CD8-positive, alpha-beta memory T cell (primary cell): ENCODE measurements at places on chromosomes 2 and 18.
A peak's percentile ranks its signal among the peaks of the same experiment; 100 is the strongest.

GRCh38 chr2:126644630-126645191, 11.2 kb upstream of the GYPC start:
- no peak for DNase-seq

DNA sequence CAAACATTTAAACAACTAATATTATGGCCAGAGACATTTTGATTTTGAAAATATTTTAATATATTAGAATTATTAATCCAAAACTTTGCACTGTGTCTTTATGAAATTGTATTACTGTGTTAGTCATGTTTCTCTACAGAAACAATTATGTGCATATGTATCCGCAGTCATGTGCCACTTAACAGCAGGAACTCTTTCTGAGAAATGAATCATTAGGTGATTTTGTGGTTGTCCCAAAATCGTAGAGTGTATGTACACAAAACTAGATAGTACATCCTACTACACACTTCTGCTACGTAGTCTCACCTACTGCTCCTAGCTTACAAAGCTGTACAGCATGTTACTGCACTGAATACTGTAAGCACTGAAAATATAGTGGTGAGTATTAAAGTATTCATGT, 479.2 kb upstream of the DSEL start:
- DNase-seq: no peak

- no peak for DNase-seq
Measured at GRCh38 chr2:3547915-3548314, 10.2 kb downstream of the RNASEH1 start.

DNA sequence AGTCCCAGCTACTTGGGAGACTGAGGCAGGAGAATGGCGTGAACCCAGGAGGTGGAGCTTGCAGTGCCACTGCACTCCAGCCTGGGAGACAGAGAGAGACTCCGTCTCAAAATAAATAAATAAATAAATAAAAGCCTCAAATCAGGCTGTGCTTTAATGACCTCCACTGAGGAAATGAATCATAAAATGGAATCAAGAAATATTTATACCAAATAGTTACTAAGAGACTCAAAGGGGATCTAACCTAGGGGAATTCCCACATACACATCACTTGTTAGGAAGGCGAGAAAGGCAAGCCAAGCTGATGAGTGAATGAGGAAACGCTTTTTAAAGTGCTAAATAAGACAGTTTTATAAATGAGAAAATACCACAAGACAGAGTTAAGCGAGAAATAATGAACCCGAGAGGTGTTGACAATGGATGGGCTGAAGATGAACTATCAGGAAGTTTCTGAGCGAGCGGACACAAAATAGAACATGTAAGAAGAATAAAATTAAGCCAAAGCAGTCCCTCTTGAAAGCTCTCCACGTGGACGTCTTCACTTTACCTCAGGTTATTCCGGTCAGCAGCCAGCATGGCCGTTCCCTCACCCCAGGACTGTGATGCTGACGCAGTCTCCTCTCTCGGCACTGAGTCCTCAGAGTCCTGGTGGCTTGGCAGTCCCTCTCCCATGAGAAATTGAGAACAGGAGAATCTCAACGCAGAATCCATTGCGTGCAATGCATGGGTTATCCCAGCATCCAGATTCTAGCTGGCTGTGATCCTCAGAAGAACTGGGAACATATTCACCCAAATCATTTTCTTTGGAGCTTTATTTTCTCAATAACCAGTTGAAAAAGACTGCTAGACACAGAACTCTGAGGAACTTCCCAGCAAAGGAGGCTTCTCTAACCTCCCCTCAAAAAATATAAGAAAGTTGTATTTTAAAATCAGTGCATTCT, 22.3 kb downstream of the PXDN start:
- no peak for DNase-seq

GRCh38 chr2:205483095-205483494, 199.2 kb upstream of the NRP2 start:
- no peak for DNase-seq

GRCh38 chr2:150174971-150175421, 312.5 kb downstream of the RND3 start:
- DNase-seq: no peak

DNA sequence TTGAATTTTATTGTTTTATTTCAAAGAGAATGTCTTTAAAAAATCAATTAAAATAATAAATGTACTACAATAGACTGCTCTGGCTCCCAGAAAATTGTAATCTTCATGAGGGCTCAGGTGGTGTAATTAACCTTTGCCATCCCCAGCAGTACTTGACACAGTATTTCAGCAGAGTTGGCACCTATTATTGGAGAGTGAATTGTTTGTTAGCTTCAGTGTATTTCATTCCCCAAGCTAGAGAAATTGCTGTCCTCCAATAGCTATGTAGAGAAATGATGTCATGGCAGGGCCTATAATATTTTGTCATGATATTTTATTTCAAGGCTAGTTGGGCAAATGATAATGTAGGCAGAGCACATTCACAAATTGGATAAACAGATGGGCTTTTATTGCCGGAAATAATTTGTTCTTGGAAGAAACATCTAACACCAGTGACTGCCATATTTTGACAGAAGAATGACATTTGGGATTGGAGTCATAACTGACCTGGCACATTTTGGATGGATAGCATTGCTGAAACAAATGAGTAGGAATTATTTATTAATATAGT, 712.0 kb upstream of the NXPH2 start:
- no peak for DNase-seq

- no peak for DNase-seq
Measured at GRCh38 chr2:16661526-16661925, 4.1 kb downstream of the CYRIA start.

DNA sequence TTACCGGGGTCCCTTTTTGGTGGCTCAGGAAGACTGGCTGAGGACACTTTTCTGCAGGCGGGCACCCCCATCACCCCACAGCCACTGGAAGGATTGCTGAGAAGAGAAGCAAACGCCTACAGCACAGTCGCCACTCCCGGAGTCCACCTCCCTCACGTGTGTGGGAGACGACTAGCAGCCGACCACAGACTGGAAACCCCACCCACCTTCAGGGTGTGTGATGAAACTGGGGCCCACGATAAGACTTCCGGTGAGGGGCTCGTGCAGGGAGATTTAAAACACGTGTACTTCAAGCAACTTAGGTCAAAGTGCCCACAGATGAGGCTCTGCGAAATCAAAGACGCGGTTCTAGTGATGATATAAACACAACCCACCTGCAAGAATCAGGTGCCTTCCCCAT, 26.3 kb downstream of the MBP start:
- DNase-seq: peak; percentile 71
